ENCODE measurements at places on chromosomes 3 and 15.

GRCh38 chr15:94791008-94791407 is 559.6 kb downstream of the MCTP2 start:
- no peak for DNase-seq

GRCh38 chr15:74865316-74865715 is 7.8 kb downstream of the SCAMP2 start:
- no peak for DNase-seq

GRCh38 chr3:120864541-120864940 is 43.5 kb upstream of the STXBP5L start:
- no peak for DNase-seq

DNA sequence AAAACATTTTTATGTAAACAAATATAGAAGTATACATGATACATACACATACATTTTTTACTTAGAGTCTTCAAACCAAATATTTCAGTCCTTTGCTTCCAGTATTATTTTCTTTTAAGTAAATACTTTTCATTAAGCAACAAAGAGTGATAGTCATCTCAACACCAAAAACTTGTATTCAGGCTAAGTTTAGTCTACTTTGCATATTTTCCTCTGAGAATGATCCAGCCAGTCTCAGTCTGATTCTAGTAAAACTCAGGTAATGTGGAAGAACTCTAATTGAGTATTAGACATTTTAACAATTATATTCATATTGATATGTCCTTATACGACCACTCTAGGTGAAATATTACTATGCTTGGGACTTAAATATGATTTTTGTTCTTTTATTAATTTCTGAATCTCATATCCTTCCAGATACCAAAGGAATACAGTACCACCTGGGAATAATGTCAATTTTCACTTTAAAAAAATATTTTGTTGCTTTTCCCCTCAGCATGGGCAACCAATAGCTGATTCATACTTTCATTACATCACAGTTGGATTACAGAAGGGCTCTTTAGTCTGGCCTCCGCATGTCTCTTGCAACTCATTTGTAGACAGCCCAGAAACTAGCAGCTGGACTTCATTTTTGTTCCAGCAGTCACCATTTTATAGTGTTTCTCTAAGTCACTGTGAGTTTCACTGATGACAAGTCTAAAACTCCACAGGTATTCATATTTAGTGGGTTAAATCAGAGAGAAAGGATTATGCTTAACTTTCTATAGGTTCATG is 390.4 kb downstream of the ZBTB20 start:
- peak; percentile 63 for DNase-seq

- DNase-seq = peak; percentile 48
Measured at GRCh38 chr3:141940194-141940776, 63.8 kb downstream of the ATP1B3 start.

DNA sequence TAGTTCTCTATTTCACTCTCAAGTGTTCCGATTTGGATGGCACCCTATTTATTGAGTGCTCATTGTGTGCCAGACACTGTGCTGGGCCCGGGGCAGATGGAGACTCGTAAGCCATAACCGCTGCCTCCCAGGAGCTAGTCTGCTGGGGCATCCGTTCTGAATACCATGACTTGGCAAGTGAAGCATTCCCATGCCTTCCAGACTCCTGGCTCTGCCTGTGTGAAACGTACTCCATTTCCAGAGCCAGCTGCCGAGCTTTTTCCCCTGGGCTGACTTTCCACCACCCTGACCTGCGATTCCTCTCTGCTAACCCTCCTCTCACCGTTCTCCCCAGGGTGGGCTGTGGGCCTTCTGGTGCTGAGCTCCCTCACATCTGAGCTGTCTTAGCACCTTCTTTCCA is 303.1 kb upstream of the CTDSPL start:
- no peak for DNase-seq

DNA sequence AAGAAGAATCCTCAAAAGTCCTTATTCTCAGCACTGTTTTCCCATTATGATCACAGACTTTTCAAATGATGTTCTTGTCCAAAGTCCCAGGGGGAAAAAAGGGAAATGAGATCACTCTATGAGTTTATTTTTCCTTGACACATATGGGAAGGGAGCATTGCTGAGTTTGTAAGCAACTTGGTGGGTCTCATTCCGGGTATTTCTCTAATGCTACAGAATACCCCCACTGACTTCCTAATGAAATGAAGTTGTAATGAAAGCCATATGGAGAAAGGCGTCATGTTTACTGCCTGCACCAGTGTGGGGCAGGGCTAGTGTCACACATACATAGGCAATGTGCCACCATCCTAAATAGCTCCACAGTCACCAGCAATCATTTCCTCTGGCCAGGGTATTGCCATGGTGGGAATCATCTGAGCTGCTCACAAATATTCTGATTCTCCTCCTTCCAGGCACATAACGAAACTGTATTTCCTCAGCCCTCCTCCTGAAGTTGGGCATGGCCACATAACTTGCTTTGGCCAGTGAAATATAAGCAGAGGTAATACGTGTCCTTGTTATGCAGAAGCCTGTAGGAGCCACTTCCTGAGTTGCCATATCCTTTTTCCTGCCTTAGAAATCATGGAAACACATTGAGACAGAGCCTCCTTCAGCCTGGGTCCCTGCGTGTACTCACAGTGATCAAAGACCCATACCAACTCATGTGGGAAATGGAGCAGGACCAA is 41.0 kb upstream of the C15orf61 start:
- DNase-seq = no peak

- DNase-seq = no peak
Measured at GRCh38 chr3:14282706-14283075, 104.1 kb downstream of the LSM3 start.

DNA sequence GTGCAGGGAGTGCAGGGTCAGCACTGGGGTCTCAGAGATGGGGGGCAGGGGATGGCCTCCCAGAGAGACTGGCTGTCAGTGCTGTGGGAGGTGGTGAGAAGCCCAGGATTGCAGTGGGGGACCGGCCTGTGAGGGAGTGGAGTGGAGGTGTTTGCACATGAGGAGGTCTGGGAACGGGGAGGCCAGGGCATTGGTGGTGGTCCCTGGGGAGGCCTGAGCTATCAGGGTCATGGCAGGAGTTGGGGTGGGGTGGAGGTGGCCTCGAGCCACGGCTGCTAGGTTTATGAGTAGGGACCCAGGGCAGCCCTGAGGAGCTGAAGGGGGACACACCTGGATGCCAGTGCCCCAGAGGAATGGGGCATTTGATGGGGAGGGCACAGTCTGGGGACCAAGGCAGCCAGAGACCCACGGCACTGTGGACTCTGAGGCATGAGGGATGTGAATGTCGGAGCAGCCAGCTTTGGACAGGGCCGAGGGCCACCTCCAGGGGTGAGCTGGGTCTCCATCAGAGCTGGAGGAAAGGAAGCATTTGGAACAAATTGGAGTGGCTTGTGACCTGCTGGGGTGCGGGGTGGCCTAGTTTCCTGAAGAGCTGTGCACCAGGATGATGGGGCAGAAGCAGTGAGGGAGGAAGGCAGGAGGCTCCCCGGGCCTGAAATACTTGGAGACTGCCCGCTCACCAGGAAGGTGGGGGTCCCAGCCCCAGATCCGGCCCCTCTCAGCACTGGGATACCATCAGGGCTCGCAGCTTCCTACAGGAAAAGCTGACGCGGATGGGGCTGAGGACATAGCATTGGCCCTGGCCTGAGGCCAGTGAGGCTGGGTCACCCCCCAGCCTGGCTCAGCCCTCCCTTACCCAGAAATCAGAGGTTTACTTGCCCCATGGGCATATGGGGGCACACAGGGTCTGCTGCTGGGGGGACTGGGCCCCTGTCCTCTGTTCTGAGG is 9.5 kb upstream of the CSPG4 start:
- DNase-seq = no peak

DNA sequence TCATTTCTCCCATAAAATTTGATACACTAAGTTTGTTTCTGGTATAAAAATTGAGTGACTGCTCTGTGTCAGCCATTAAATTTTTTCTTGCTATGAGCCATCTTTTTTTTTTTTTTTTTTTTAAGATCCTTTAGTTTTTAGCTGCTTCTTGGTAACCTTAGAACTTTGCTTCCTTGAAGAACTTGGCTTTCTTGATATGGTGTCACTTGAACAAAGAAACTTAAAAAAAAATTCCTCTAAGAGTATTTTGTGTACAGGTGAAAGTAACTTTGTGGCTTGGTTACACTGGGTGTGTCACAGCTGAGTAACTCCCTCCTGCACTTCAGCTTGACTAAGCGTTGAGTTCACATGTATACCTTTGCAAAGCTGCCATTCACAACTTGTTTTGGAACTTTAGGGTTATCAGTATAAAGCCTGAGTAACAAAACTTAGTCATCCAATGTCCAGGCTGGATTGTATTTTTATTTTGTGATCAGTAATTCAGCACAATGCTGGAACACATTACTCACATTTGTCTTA is 6.5 kb downstream of the CHD2 start:
- DNase-seq = no peak

GRCh38 chr3:106083207-106083606 is 214.4 kb upstream of the CBLB start:
- no peak for DNase-seq

- no peak for DNase-seq
Measured at GRCh38 chr15:89356634-89357298, 22.1 kb upstream of the POLG start.

DNA sequence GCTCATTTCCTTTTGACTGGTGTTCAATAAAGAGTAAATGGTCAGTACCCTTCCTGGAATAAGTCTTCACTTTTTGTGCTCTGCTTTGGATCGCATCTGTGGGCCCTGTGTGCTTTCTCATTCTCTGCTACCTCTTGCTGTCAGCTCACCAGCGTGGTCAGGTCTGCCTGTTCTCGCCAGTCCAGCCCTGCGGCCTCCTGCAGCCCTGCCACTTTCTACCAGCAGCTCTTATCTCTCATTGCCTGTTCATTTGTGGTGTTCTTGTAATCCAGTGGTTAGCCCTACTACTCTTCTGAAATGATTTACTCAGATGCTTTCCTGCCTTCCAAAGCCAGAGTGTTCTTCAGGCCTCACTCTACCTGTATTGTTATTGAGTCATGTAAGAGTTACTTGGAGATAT is 54.8 kb downstream of the CHCHD6 start:
- no peak for DNase-seq

- no peak for DNase-seq
Measured at GRCh38 chr15:52731732-52732470, 52.7 kb upstream of the ATOSA start.

GRCh38 chr3:122397201-122397600 is 13.2 kb downstream of the FAM162A start:
- DNase-seq = no peak
